ENCODE measurements at places on chromosomes 12 and 14.

GRCh38 chr12:16228067-16228466 is 49.4 kb downstream of the SLC15A5 start:
- no peak for DNase-seq

DNA sequence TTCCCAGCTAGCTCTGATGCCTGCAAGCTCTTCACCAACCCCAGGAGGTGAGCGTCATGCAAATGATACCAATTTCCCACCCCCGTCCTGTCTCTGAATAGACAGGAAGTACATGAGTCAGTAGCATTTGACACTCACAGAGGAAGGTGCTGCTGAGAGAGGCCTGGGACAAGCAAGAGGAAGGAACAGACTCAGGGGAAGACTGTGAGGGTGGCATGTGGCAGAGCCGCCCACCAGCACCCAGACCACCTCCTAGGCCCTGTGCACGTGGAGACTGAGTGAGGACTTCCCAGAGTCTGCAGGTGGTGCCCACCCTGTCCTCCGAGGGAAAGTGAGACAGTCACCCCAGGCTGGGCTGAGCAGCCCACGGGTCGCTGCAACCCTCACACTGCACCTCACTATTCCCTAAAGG is 199.5 kb upstream of the SFSWAP start:
- DNase-seq: no peak

DNA sequence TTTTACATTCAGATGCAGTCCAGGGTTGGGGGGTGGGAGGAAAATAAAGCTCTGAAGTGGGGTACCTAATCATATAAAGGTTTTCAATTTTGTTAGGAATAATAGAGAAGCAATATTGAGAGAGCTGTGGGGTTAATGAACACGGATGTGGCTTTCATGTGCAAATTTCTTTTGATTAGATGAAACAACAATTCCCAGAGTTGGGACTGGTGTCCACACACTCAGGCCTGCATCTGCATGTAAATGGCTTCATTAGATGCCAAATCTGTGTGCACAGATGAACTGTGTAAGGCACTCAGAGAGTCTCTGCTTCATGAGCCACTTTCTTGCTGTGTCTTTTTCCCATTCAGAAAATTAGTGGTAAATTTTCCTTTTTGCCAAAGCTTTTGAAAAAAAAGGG is 377.1 kb upstream of the NOVA1 start:
- no peak for DNase-seq

- no peak for DNase-seq
These were observed 126.1 kb upstream of the MAX start for GRCh38 chr14:65228436-65228835.

DNA sequence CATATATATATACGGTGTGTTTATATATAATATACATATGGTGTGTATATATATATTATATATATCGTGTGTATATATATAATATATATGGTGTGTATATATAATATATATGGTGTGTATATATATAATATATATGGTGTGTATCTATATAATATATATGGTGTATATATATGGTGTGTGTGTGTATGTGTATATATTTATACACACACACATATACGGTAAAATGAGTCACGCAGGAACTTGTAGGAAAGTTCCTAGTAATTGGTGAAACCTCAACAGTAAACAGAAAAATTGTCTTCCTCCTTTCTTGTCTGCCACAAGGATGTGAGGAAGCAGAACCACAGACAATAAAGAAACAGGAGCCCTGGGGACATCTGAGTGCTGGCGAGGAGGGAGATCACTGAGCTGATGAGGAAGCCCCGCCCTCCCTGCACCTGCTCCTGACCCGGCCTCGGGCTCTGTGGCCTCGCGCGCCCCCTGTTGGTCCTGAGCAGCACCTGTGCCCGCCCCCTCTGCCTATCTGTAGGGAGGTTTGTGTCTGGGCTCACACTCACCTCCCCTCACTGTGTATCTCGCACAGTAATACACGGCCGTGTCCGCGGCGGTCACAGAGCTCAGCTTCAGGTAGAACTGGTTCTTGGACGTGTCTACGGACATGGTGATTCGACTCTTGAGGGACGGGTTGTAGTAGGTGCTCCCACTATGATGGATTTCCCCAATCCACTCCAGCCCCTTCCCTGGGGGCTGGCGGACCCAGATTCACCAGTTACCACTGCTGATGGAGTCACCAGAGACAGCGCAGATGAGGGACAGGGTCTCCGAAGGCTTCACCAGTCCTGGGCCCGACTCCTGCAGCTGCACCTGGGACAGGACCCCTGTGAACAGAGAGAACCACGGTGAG is 1079.4 kb downstream of the TMEM121 start:
- DNase-seq: no peak

GRCh38 chr14:42222924-42223471 is 616.3 kb downstream of the LRFN5 start:
- DNase-seq: no peak

DNA sequence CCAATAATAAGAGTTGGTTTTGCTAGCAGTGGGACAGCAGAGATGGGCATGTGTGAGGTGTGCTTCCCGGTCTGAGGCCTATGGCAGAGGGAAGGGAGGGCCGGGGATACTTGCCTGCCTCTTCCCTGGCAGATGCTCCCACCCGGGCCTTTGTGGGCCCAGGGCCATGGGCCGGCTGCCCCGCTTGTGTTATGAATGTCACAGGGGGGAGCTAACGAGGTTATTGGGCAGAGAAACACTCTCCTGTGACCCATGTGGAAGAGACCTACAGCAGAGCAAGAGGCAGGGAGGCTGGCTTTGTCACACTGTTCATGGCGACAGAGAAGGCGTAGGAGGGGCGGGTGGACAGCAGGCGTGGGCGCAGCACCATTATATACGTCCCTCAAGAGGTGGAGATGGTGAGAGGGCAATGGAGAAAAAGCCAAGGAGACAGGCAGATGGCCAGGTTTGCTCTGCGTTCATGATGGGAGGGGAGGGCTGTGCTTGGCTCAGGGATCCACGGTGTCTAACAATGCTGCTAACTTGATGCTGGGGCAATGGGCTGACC is 13.3 kb downstream of the CCND2 start:
- DNase-seq: no peak

DNA sequence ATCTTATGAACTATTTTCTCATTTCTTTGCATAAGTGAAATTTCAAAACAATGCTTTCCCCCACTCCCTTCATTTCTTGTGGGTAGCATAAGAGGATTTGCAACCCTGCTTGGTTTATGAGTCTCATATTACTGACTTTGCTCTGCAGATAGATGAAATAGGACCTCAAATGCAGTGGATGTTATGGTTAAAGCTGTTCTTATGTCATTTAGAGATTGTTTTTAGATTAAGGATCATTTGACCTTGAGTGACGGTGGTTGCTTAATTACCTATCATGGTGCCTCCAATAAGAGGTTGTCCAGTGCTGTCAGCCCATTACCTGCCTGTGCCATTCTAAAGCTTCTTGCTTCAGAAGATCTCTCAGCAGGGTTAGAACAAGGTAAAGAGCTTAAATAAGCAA is 351.4 kb upstream of the ATP2B1 start:
- no peak for DNase-seq

- no peak for DNase-seq
These were observed at the start of gene PLEKHG7 for GRCh38 chr12:92702754-92703679. Gene PLEKHG7, plus strand, starts transcription at chr12:92702989. Its CDS starts 3,643 bp downstream, at chr12:92706632.

DNA sequence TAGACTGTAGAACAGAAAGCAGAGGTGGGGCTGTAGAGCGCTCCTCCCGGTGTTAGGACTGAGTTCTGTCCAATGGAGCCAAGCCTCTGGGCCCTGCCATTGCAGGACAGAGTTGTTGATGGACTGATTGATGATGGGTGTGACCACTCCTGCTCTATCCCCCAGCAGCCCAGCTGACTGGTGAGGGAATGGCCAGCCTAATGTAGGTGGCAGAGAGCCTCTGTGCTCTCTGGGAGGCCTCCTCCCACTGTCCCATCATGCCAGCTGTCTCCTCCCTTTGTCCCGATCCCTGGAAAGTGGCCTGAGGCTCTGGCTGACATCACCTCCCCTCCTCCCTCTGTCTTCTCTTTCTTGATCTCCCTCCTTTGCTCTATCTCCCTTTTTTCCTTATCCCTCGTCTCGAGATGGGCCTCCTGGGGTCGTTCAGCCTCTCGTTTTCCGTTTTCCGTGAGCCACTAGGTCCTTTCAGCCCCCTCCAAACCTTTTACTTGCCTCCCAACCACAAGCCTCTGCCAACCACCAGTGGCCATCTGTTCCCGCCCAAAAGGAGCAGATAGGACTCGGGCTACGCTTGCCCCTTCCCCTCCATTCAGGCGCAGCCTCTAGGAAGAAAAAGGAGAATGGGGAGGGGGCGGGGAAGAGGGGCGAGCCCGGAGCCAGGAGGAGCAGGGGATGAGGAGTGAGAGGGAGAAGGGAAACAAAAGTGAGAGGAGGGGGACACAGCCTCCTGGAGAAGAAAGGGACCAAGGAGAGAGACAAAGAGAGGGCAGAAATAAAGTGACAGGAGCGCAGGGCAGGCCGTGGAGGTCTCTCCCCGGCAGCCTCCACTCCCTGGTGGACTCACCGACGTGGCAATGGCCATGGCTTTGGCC is 572 bp downstream of the EFS start:
- DNase-seq: peak; percentile 57

DNA sequence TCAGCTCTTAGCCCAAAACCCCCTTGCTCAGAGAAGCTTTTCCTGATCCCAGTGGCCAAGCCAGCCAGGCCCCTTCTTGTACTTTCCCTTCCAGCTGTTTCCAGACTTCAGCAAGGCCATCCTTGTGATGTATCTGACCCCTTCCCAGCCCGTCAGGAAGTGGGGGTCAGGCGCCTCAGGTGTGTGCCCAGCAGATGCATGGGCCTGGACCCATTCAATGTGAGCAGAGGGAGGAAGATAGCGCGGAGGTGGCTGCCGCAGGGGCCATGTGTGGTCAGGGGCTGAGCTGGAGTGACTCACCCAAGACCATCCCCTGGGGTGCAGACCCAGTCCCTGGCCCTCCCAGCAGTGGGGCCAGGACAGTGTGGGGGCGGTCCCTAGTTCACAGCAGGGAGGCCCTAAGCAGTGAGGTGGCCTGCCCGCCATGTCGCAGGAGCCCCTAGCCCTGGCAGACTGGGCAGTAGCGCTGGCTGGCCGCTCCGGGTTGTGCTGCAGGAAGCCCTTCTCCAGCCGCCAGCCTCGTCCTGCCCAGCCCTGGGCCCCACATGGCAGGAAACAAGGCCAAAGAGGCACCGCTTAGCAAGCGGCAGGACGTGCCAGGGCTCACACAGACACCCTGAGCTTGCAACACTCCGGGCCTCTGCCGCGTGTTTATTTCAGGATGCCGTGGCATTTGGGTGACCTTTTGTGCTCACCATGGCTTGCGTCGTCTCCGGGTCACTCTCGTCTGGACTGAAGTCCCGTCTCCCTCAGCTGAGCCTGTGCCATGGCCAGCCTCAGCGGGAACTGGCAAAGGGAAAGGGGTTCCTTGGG is 12.0 kb downstream of the ADSS1 start:
- DNase-seq: no peak

GRCh38 chr12:51904951-51905470 is 2.3 kb upstream of the ACVRL1 start:
- DNase-seq: no peak

- DNase-seq: no peak
These were observed 11.1 kb upstream of the KRT1 start for GRCh38 chr12:52691076-52691840.

- DNase-seq: no peak
These were observed 75.7 kb upstream of the DICER1 start for GRCh38 chr14:95232894-95233584.

DNA sequence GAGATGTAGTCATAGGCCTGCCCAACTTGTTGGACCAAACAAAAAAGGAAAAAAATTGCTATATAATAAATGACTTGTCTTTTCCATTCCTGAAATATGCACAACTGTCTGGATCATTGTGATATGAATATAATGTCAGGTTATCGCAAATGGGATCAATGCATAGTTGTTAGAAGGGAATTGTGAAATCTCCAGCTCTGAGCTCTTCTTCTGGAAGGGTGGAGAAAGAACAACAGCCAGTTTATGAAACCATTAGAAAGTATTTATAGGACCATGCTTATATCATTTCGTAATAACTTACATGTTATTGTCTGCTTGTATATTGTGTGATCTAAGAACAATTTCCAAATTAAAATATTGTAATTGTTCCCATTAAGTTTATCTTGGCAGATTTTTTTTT is 35.7 kb upstream of the HIF1A start:
- no peak for DNase-seq

GRCh38 chr14:37480446-37481290 is 114.4 kb downstream of the FOXA1 start:
- DNase-seq: no peak

DNA sequence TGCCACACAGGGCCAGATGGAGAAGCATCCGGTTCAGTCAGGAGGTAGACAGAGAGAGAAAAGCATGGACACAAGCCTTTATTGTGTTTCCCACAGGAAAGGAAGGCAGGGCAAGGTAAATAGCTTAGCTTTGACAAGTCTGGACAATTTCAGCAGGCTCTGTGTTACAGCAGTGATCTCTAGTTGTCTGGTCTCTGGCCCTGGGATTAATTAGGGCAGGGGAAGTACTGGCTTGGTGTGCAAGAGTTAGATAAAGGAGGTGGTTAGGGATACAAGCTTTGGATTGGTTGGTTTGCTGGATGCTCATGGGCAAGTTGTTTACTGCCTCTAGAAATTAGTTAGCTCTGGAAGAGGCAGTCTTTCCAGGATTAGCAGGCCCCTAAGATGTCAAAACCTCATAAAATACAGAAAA is 15.1 kb upstream of the NGDN start:
- no peak for DNase-seq

GRCh38 chr12:75935539-75936242 is 95.9 kb downstream of the PHLDA1 start:
- DNase-seq: no peak

DNA sequence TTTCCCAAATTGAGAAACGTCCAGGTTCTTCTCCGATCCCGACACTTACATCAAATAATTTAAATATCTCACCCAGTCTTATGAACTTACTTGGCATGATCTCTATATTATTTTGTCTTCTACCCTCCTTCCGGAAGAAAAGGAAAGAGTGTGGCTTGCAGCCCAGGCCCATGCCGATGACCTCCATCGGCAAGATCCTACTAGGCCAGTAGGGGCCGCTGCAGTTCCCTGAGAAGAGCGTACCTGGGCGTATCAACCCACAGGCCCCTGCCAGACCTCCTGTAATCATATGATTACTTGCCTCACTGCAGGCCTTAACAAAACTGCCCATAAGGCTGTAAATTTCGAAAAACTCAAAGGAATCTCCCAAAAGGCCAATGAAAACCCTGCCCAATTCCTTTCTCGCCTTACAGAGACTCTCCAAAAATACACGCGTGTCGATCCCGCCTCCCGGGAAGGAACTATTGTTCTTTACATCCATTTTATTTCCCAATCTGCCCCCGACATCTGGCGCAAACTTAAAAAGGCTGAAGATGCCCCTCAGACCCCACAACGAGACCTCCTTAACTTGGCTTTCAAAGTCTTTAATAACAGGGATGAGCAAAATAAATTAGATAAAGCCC is 69.6 kb downstream of the MOK start:
- no peak for DNase-seq

- DNase-seq: no peak
These were observed 2.2 kb downstream of the LRFN5 start for GRCh38 chr14:41608681-41609390.

GRCh38 chr14:51554953-51555352 is 96.8 kb upstream of the FRMD6 start:
- no peak for DNase-seq

GRCh38 chr14:59897757-59898383 is 22.1 kb upstream of the LRRC9 start:
- no peak for DNase-seq

Data from RWPE2 (cell line).